ENCODE measurements at places on chromosomes 6 and 20. TPM values are rescaled to one million over a fixed set of nuclear protein-coding genes. Genes with fewer than 3 reads are reported as not detected.

GRCh38 chr20:22797103-22797502, 212.7 kb upstream of the FOXA2 start:
- DNase-seq: no peak

GRCh38 chr6:34512738-34513115, 43.4 kb downstream of the SPDEF start:
- DNase-seq: no peak

Gene OPRL1
- 0.17 TPM for total RNA-seq

DNA sequence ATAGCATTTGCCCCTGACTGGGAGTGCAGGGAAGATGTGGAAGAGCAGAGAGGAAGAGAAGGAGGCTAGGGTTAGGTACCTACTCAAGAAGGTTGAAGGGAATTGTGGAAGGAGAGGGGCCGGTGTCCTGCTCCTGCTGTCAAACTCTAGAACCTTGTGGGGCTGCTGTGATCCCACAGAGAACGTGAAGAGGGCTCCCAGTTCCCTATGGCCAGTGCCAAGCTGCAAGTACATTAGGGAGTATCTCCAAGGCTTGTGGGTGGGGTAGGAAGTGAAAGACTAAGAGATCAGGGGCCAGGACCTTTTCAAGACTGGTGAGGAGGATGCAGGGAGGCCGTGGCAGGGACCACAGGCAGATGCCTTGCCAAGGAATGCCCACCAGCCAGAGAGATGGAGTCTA, 263.4 kb downstream of the CDH26 start:
- DNase-seq: no peak

DNA sequence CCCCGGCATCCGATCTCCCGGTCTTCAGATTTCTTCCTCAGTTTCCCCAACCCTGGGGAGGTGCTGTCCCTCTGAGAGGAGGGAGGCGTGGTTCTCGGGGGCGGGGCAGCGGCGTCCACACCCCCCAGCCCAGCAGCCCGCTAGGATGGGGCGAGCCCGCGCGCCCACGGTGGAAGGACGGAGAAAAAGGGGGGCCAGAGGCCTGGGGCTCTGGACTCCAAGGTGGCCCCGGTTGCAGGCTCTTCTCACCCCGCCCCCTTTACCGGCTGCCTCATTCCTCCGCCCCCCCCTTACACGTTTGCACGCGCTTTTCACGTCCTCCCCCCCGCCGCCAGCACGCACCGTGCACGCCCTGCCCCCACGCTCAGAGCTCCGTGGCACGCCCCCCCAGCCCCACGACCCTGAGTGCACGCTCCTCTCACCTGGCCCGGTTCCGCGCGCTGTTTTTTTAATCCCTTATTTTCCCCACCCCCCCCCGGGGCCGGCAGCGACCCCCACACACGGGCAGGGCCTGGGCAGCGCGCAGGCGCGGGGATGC, 402 bp downstream of the ZBTB12 start:
- peak; percentile 78 for DNase-seq

- DNase-seq: no peak
Observed at GRCh38 chr6:98833057-98833306, 1.4 kb upstream of the POU3F2 start.

- DNase-seq: no peak
Observed at GRCh38 chr6:6525933-6526332, 62.6 kb upstream of the LY86 start.

GRCh38 chr20:5146099-5146668, 19.4 kb downstream of the CDS2 start:
- DNase-seq: no peak

GRCh38 chr6:111711984-111712752, 106.5 kb upstream of the TRAF3IP2 start:
- no peak for DNase-seq
